ENCODE measurements at places on chromosomes 4 and X.
A peak's percentile ranks its signal among the peaks of the same experiment; 100 is the strongest.

DNA sequence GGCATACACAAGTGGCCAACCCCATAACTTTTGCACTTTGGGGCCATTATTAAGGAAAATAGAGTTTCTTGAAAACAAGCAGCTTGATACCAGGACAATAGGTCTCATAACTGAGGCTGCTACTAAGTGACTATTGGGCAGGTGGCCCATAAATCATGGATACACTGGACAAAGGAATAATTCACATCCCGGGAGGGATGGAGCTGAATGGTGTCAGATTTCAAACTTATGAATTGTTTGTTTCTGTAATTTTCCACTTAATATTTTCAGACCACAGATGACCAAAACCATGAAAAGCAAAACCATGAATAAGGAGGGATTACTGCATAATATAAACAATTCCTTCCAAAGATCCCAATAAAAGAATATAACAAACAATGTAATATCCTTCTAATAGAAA lies 114.4 kb downstream of the WDFY3 start:
- no peak for DNase-seq

GRCh38 chr4:52545099-52546069 lies 113.7 kb downstream of the USP46 start:
- peak; percentile 63 for DNase-seq

GRCh38 chr4:41528512-41529205 lies 9.3 kb upstream of the LIMCH1 start:
- no peak for DNase-seq

DNA sequence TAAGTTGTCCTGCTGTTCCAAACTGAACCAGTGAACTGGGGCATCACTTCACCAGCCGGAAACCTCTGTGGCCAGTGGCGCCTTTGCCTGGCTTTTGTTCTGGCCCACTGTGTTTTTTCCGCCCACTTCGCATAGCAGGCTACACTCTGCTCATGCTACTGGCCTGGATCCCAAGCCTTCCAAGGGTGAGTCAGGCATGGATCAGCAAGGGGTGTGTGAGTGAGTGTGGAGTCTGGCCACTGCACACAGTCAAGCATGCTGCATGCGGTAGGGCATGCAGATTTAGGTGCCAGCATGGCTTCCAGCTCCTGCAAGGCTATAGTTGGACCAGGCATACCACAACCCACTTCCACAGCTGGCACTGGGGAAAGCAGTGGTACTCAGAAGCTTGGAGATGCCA lies 1967.9 kb downstream of the C4orf33 start:
- no peak for DNase-seq

- no peak for DNase-seq
Measured at GRCh38 chrX:30060718-30061117, 154.6 kb upstream of the MAGEB2 start.

DNA sequence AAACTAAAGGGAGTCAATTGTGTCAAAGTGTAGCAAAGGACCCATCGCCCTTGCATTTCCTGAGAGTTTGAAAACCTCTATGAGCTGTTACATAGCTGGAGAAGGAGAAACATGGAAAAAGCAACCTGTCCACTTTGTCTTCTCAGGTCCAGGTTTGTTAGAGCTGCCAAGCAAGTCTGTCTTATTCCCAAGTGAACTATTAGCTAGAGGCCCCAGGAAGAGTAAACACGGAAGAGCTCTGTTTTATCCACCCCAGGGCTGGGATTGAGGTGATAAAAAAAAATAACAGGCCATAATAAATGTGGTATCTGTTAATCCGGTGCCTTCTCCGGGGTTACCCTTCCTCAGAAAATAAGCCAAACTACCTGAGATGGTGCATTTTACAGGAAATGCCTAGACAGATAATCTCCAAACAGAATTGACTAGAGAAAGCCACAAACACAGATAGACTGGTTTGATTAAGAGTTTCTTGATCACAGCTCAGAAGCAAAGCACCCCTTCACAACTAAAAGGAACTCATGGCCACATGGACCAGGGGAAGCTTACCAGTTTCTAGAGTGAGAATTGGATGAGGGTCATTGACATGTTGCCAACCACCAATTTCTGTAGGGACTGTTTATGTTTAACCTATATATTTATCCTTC lies 35.9 kb upstream of the RELL1 start:
- DNase-seq: no peak

GRCh38 chr4:109155682-109156283 lies 146.7 kb downstream of the COL25A1 start:
- no peak for DNase-seq

DNA sequence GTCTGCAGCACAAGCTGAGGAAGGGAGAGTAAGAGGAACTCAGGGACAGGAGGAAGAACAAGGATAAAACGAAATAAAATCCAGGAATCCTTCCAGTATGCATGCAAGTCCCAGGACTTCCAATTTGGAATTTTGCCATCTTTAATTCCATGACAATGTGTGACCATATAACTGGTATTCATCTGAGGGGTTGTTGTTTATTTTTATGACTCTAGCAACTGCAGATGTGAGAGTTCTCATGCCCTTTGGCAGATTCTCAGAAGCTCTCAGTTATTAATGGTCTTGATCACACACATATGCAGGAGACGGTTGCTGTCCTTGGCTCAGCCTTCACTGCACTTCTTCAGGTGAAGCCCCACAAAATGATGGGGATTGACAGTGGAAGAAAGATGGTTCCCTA lies 148.2 kb downstream of the SMIM20 start:
- DNase-seq: peak; percentile 87

DNA sequence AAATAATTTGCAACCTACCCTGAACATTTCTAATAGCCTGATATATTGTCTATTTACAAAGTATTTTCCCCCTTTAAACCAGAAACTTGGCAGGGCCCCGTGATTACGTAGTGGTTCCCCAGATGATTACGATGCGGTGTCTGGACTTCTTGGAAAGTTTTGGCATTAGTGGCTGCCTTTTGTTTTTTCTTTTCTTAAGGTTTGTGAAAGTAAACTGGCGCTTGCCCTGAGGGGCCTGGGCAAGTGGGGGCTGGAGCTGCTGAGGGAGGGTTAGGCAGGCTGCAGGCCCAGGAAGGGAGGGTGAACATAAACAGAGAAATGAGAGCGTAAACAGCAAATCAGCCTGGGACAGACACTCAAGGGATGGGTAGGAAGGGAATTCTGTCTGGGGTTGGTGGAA lies 123.6 kb upstream of the MSX1 start:
- DNase-seq: peak; percentile 10

DNA sequence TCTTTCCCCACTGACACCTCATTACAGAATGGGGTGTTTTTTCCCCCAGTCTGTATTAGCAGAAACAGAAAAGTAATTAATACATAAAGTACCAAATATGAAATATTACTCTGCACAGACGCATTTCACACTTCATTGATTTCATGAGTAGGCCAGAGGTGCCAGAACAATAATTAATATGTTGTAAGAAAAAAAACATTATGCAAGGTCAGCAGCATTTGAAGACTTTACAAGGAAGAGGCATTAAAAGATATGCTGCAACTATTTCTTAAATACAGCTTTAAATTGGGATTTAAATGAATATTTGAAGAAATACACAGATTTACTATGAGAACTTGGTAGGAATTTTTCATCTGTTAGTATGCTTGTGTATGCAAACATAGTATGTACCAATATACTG lies 37.7 kb downstream of the NAA11 start:
- DNase-seq: no peak

GRCh38 chr4:17895481-17895880 lies 84.7 kb downstream of the NCAPG start:
- no peak for DNase-seq

DNA sequence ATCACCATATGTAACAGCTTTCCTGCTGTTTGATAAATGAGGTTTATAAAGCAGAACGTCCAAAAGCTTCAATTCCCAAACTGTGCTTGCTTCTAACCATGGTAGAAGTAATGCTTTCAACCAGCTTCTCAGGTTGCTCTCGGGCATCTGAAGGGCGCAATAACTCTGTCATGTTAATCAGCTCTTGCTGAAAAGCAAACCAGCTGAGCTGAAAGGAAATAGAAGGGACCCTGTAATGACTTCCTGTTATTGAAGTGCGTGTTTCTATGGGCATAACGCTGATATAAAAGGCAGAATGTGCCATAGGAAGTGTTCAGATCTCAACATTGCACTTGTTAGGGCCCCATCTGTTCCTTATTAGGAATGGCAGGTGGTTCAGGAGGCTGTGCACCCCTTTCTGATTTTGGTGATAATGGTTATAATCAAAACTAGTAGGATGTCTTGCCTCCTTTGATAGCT lies 21.2 kb downstream of the HERC3 start:
- no peak for DNase-seq

GRCh38 chr4:75490155-75490554 lies 24.0 kb downstream of the RCHY1 start:
- DNase-seq: peak; percentile 33

GRCh38 chr4:143399113-143399949 lies 62.7 kb downstream of the GAB1 start:
- DNase-seq: peak; percentile 27

- DNase-seq: peak; percentile 17
Measured at GRCh38 chr4:82450966-82451755, 20.8 kb downstream of the ENOPH1 start.

DNA sequence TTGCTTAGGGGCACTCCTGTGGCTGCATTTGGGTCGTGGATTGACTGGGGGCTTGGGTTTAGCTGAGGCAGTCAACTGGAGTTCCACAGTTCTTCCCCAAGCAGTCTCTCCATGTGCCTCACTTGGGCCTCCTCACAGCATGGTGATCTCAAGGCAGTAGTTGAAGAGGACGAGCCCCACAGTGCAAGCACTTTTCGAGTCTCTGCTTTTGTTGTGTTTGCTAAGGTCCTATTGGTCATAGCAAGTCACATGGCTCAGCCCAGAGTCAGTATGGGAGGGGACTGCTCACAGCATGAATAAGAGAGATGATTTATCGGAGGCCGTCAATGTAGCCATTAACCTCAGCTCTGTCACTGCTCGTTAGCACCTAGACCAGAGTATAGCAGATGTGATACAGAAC lies 29.7 kb downstream of the BMX start:
- no peak for DNase-seq

GRCh38 chrX:71542825-71543224 lies 9.9 kb downstream of the OGT start:
- DNase-seq: no peak

- peak; percentile 12 for DNase-seq
Measured at GRCh38 chr4:102454981-102455685, 46.0 kb upstream of the NFKB1 start.

DNA sequence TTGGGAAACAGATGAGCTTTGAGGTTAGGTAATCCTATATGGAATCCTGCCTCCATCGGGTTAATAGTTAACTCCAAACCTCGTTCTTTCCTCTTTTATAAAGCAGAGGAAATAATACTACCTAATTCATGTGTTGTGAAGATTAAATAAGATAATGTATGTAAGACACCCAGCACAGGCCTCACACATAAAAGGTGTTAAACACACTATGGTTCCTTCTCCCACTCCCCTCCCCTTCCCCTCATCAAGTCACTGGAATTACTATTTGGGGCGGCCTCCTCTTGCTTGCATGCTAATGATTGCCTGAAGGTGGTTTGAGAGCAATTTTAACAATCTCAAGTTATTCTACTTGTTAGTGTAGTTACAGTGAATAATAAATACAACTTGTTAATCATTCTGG lies 404.4 kb upstream of the RASGEF1B start:
- no peak for DNase-seq

GRCh38 chr4:56691425-56691824 lies 10.3 kb upstream of the HOPX start:
- DNase-seq: no peak

GRCh38 chr4:1576304-1576960 lies 107.7 kb downstream of the FAM53A start:
- no peak for DNase-seq

GRCh38 chrX:40722930-40723329 lies 12.4 kb downstream of the MED14 start:
- no peak for DNase-seq

GRCh38 chr4:40152637-40153036 lies 44.2 kb upstream of the RHOH start:
- no peak for DNase-seq

DNA sequence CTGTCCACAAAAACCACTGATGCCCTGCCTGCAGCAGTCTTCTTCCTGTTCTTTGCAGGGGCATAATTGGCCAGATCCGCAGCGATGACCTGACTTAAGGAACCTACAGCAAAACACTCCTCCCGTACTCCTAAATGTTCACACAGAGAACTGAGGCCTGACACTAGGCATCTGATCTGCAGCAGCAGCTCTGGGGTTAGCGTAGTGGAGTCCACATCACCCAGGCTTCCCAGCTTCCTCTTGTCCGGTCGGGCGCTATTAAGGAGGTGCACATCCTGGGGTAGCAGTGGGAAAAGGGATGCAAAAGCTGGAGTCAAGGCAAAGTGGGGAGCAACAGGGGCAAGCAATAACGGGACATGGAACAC lies 758 bp downstream of the SCFD2 start:
- no peak for DNase-seq

GRCh38 chr4:25696409-25696808 lies 40.8 kb downstream of the SLC34A2 start:
- DNase-seq: no peak

- no peak for DNase-seq
Measured at GRCh38 chr4:3475041-3475712, 12.1 kb downstream of the DOK7 start.

DNA sequence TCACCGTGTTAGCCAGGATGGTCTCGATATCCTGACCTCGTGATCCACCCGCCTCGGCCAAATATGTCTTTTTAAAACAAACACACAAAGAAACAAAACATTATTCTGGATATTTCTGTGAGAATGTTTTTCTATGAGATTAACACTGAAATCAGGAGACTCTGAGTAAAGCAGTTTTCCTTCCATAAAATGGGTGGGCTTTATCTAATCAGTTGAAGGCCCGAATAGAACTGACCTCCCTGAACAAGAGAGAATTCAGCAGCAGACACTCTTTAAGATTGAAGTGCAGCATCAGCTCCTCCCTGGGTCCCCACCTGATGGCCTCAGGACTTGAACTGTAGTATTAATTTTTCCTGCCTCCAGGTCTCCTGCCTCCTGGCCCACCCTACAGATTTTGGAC lies 22.4 kb upstream of the SOD3 start:
- DNase-seq: no peak

GRCh38 chr4:144712775-144713174 lies 66.8 kb downstream of the HHIP start:
- peak; percentile 27 for DNase-seq

DNA sequence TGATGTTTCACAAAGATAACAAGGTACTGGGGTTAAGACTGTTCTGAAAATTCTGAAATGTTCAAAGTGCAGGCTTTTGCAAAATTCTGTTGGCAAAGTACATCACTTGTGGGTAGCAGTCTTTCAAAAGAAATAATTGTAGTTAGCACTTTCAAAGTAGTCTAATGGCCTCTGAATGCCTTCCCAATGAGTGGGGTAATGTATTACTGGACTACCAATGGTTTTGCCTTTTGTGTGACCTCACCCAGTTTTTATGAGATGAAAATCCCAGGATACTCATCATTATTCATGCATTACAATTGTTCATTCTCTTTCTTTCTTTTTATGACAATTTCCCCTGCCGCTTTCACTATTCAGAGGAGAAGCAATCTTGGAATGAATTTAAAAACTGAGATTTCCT lies 686.1 kb downstream of the GLUD2 start:
- peak; percentile 7 for DNase-seq

- no peak for DNase-seq
Measured at GRCh38 chr4:185958094-185958747, 110.7 kb upstream of the TLR3 start.
